ENCODE measurements at places on chromosomes 11 and 22.

GRCh38 chr11:118897721-118898310, 14.1 kb downstream of the CXCR5 start:
- no peak for DNase-seq

- DNase-seq: no peak
These were observed 73.5 kb downstream of the ZBTB16 start for GRCh38 chr11:114132944-114133394.

GRCh38 chr11:113773092-113773415, 438 bp downstream of the ZW10 start:
- no peak for DNase-seq

- no peak for DNase-seq
These were observed 7.4 kb upstream of the GNAZ start for GRCh38 chr22:23062616-23063538.

DNA sequence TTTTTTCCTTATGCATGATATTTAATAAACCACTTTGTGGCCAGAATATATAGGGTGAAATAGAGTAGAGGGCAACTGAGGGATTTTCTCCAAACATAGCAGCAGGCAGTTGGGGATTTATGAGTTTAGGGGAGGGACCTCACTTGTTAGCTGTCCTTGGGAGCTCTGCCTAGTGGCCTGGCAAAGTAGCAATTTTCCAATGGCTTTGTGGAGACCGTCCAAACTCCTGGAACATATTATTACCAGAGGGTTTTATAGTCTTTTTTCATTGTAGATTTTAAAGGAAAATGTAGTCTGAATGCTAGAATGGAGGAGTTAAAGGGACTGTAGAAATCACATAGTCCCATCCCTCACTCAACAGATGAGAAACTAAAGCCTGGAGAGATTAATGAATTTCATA, 32.3 kb downstream of the AMOTL1 start:
- DNase-seq: no peak

GRCh38 chr11:70526116-70527045, 128.1 kb downstream of the CTTN start:
- no peak for DNase-seq

DNA sequence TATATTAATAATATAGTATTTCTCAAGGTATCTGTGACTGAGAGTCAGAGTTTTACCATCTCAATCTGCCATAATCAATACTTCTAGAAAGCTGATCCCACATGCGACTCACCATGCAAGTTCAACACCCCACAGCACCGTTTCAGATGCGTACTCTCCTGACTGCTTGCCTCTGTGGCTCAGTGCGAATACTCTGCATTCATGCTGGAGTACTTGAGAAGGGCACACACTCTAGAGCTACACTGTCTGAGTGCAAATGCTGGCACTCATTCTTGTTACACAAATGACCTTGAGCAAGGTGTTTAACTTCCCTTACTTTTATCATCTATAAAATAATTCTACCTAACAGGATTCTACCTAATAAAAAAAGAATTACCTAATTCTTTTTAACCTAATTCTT, 12.5 kb downstream of the SNU13 start:
- DNase-seq: no peak

DNA sequence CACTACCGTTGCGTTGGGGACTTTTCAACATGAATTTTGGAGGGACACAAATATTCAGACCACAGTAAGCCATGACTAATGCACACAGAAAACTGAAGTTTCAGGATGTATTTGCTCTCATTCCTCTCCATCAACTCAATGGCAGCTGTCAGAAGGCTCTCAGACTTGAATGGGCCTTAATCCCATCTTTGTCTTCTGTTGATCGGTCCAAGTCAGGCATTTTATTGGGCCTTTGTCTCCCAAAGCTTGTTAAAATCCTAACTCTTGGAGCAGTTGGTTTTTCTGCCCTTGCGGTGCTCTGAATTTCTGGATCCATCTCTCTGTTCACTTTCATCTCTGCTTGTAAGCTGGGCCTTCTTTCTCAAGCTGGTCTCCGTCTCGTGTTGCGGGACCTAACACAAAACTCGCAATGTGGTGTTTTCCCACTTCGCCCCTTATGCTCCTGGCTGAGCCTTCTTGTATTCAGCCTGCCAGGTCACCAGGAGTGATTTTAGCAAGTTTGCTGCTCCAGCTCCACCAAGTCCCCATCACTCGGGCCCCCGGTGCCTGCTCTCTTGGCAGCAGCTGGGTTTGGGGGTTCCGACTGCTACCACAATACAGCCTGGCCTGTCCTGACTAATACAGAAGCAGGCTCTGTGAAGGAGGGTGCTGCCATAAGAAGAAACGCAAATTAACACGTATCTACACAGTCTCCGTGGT, 27.0 kb downstream of the TSPAN32 start:
- no peak for DNase-seq

GRCh38 chr11:96038046-96038445, 114.1 kb upstream of the MTMR2 start:
- DNase-seq: no peak

- no peak for DNase-seq
These were observed 455.0 kb downstream of the BRD1 start for GRCh38 chr22:49372530-49373288.

DNA sequence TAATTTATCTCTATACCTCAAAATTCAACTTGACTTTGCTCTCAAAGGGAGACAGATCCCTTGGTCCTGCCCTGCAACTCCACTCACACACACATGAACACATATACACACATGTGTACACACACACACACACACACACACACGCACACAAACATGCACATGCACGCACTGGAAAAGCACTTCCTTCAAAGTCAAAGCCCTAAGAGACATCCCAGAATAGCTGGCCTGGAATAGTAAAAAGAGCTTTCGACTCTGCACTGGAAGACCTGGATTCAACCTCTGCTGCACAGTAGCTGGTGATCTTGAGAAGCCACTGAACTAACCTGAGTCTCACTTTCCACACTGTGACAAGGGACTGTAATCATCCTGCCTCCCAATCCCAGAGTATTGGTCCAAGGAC, 26.8 kb downstream of the TENM4 start:
- DNase-seq: no peak

DNA sequence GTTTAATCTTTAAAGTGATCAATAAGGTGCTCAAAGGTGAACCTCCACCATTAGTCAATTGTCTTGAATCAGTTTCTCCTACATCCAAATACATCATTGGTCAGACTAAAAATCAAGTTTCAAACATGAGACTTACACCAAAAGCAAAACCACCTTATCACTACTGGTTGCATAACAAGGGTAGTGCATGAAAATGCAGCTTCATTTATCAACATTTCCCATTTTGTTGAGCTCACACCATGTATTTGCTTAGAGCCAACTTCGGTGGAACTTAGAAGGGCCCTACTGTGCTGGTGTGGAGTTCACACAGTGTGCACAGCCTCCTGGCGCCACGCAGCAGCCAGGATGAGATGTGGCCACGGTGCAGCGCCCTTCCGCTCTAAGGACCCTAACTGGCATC, 23.1 kb upstream of the PHLDA2 start:
- no peak for DNase-seq

GRCh38 chr22:27110665-27111451, 453.5 kb downstream of the MIAT start:
- no peak for DNase-seq

DNA sequence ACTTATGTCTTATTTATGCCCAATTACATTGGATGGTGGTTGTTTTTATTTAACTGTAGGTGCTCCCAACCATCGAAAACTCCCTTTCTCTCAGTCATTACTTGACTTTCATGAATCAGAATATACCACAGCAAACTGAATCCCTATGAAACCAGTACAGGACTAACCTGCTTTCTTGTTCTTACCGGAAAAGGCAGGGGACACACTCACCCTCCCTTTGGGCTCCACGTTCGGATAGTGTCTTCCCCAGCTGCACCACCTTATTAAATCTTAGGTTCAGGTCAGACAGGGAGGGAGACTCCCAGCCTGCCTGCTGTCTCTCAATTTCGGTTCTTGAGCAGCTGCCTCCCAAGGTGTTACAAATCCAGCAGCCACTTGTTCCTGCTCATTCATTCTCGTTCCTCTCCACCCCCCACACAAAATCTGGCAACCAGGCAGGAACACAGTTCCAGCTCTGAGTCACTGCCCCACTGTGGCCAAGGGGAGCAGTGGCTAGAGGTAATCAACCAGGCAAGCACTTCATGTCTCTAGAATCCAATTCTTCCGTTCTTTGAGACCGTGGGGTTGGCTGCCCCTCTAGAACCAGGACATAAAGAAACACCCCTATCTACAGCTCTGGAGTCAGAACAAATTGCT, 133.0 kb downstream of the PLEKHA7 start:
- DNase-seq: no peak

DNA sequence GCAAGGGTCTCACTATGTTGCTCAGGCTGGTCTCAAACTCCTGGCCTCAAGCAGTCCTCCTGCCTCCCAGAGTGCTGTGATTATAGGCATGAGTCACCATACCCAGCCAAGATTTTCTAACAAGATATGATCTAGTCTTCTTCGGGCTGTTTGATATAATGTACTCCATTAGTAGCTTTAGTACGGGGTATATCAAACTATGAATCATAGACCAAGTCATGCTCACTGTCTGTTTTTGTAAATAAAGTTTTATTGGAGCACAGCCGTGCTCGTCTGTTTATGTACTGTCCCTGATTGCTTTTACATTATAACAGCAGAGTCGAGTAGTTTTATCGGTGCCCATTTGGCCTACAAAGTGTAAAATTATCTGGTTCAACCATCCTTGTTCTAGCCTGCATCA, 43.9 kb upstream of the GRIK4 start:
- DNase-seq: no peak

DNA sequence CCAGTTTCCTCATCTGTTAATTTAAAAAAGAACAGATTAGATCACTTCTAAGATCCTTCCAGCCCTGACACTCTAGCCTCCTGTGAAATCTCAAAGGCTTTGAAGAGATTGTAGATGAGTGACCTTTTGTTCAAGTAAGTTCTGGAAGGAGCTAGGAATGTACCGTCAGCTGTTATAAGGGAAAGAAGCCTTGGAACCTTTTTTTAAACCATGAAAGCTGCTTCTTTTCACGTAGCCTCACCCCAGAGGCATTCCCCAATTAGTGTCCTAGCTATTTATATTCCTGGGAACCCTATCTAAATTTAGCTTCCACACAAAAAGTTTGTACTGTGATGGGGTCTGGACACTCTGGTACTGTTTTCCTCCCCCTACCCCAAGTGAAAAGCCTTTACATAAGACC, 35.8 kb upstream of the SLN start:
- no peak for DNase-seq
